Stimulated activated CD4-positive, alpha-beta T cell treated with anti-CD3 and anti-CD28 coated beads, Interleukin-15, amount 100 ng/mL, for 48 hours (primary cell): ENCODE measurements at places on chromosomes 5 and 9.

- DNase-seq = no peak
These were observed 27.1 kb downstream of the TRMO start for GRCh38 chr9:97895211-97895610.

DNA sequence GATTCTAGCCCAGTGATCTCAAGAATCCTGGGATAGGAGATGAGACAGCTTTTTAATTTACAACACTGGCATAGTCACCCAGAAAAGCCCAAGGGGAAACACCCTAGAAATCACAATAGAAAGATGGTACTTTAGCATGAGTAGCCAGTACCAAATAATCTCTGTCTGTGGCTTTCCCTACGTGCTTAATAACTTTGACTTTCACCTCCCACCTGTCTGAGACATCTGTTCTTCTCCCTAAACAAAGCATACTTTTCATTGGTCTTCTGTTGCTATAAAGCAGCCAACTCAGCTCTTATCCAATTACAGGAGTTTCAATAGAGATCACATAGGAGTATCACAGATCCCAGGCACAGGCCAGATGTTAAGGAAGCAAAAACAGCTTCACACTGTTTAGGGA is 10.4 kb downstream of the MARCHF3 start:
- DNase-seq = no peak

GRCh38 chr9:110986529-110986928 is 51.7 kb downstream of the LPAR1 start:
- DNase-seq = no peak

DNA sequence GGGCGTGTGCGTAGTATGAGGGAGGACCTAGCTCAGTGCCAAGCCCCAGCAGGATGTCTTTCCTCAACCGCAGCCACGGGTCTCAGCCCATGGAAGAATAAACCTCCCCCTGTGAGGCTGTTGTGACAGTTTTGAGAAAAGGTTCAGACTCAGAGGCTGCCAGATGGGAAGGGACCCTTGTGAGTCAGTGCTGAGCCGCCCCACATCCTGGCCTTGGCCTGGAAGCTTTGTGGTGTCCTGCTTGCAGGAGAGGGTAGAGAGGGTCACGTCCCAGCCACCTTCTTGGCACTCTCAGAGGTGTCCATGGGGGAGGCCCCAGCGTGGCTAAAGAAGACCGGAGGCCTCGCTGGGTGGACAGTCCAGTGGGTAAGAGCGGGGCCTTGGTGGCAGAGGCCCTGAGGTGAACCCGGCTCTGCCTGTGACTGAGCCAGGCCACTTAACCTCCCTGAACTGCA is 2.8 kb downstream of the GRHPR start:
- no peak for DNase-seq

GRCh38 chr5:148000036-148000435 is 63.7 kb upstream of the SPINK5 start:
- no peak for DNase-seq
